Ascending aorta (tissue), 2 donors: ENCODE measurements at places on chromosomes 2 and 18. TPM values are rescaled to one million over a fixed set of nuclear protein-coding genes. Genes with fewer than 3 reads are reported as not detected.

DNA sequence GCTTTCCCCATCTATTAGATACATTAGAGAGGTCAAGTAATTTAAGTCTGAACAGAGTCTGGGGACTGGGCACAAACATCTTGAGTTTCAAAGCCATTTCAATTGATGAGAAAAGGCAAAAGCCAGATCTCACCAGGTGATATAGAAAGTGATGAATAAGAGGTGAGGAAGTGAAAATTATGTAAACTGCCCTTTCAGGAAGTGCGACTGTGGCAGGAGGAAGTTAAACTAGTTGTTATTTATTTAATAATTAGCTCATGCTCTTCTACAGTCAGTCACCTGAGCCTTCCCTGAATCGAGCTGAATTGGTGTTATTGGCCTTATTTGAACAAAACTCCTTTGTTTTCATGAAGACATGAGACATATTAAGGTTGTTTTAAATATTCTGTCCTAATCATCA lies 115.1 kb downstream of the CDH20 start:
- H3K36me3 ChIP-seq, result no peaks in the 10 kb centered on the region
- H3K27me3 ChIP-seq, result no peaks in the 10 kb centered on the region
- H3K27ac ChIP-seq, result no peak overlapping the region
- DNase-seq, result no peak

GRCh38 chr2:240799033-240799820 lies 20.8 kb downstream of the KIF1A start:
- H3K27me3 ChIP-seq, result no peaks in the 10 kb centered on the region
- no peaks in the 10 kb centered on the region for H3K36me3 ChIP-seq
- H3K4me1 ChIP-seq, result no peaks in the 10 kb centered on the region

- H3K4me1 ChIP-seq, result peaks cover 9% of the 10 kb centered on the region
- peaks cover 12% of the 10 kb centered on the region for H3K36me3 ChIP-seq
- H3K4me3 ChIP-seq, result no peak overlapping the region
Measured at GRCh38 chr2:53751728-53752127, 15.9 kb upstream of the CHAC2 start.

The REG3G gene
- total RNA-seq, result not detected

DNA sequence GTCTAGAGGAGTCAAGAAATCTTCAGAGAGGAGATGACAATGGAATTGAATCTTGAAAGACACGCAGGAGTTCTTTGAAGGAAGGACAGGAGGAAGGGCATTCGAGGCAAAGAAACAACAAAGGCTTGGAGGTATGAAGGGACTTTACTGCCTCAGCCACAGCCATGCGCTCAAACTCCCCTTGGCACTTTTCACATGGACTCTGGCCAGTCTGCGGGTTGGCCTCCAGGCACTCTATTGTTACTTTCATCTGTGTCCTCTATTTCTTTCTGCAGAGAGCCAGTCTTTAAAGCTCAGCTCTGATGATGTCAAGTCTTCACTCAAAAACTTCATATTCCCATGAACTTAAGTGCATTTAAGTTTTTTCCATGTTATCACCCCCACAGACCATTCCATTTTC lies 95.4 kb downstream of the ZAP70 start:
- no peaks in the 10 kb centered on the region for H3K27me3 ChIP-seq
- peaks cover 10% of the 10 kb centered on the region for H3K36me3 ChIP-seq
- H3K4me1 ChIP-seq, result no peaks in the 10 kb centered on the region
- no peak for DNase-seq

DNA sequence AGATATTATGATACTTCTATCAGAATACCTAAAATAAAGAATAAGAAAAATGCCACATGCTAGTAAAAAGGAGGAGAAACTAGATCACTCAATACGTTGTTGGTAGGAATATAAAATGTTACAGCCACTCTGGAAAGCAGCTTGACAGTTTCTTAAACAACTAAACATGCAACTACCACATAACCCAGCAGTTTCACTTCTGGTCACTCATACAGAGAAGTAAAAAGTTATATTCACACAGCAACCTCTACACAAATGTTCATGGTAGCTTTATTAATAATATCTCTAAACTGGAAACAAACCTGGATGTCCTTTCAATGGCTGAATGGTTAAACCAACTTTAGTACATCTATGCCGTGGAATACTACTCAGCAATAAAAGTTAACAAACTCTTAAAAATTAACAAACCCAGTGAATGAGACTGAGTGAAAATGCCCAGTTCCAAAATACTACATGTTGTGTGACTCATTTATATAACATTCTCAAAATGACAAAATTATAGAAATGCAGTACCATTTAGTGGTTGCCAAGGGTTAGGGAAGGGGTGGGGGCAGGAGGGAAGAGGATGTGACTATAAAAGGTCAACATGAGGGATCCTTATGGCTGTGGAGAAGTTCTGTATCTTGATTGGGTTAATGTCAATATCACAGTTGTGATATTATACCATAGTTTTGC lies 124.1 kb downstream of the MMADHC start:
- H3K36me3 ChIP-seq, result no peaks in the 10 kb centered on the region
- no peak for DNase-seq
- no peak overlapping the region for H3K4me3 ChIP-seq
- H3K4me1 ChIP-seq, result no peaks in the 10 kb centered on the region

- H3K27me3 ChIP-seq, result no peaks in the 10 kb centered on the region
- DNase-seq, result no peak
- H3K4me3 ChIP-seq, result no peak overlapping the region
- H3K36me3 ChIP-seq, result no peaks in the 10 kb centered on the region
- no peaks in the 10 kb centered on the region for H3K4me1 ChIP-seq
Measured at GRCh38 chr18:52816121-52816520, 476.1 kb downstream of the DCC start.

GRCh38 chr2:96647681-96648080 lies 5.1 kb downstream of the FER1L5 start:
- no peaks in the 10 kb centered on the region for H3K4me1 ChIP-seq
- H3K27me3 ChIP-seq, result no peaks in the 10 kb centered on the region
- H3K4me3 ChIP-seq, result no peak overlapping the region
- H3K36me3 ChIP-seq, result no peaks in the 10 kb centered on the region

- no peak overlapping the region for H3K4me3 ChIP-seq
- H3K27me3 ChIP-seq, result no peaks in the 10 kb centered on the region
- H3K4me1 ChIP-seq, result no peaks in the 10 kb centered on the region
- no peak overlapping the region for H3K27ac ChIP-seq
Measured at GRCh38 chr2:196802401-196802800, 2.9 kb upstream of the GTF3C3 start.

- H3K27ac ChIP-seq, result no peak overlapping the region
- H3K4me3 ChIP-seq, result no peak overlapping the region
- H3K27me3 ChIP-seq, result no peaks in the 10 kb centered on the region
- DNase-seq, result no peak
- no peaks in the 10 kb centered on the region for H3K4me1 ChIP-seq
- no peaks in the 10 kb centered on the region for H3K36me3 ChIP-seq
Measured at GRCh38 chr2:240326246-240326645, 109.2 kb upstream of the GPC1 start.

DNA sequence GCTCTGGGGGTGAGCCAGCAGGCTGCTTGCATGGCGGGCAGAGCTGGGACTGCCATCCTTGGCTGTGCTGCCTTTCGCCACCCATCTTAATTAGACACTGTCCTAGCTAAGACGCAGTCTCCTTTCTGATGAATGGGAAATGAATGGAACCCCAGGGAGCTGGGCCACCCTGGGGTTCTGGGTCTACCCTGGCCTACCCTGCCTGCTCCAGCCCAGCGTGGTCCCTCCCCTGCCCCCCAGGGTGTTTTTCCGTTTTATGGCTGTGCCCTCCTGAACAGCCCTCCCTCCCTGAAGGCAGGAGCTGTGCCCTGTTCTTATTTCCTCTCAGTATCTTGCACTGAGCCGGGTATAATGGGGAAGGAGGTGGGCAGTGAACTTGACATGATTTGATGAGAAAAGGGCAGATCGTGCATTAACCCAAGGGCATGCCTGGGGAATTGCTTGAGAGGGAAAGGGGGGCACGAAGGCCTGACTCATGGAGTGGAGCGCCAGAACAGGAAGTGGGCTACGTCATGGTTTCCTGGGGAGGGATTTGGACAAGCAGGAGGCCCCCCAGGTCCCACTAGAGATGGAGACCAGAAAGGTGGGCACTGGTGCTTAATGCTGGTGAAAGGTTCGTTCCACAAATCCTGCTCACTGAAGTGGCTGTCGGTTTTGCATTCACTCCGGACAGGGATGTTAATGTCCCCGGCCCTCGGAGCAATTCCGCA lies 165.0 kb downstream of the KLHL29 start:
- H3K27me3 ChIP-seq, result no peaks in the 10 kb centered on the region
- H3K27ac ChIP-seq, result no peak overlapping the region
- DNase-seq, result no peak

The EMX1 gene
- not detected for total RNA-seq

DNA sequence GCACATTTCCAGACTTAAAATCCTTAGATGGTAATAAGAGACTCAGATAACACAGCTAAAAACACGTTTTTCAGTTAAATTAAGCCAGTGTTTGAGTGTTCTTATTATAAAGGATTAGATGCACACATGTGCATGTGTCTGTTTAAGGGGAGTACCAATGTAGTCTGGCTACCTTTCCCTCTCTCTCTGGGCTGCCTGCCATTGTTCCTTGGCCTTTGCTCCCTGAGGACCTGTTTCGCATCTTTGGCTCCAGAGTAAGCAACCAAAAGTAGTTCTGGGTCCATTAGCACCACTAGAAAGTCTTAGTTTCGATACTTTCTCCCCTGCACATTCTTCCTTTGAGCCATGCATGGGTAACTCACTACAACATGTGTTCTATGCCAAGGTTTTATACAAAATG lies 228.3 kb downstream of the TPGS2 start:
- H3K36me3 ChIP-seq, result no peaks in the 10 kb centered on the region
- DNase-seq, result no peak
- H3K4me3 ChIP-seq, result no peak overlapping the region
- H3K27me3 ChIP-seq, result no peaks in the 10 kb centered on the region

The INO80D gene
- 10.1 TPM for total RNA-seq

DNA sequence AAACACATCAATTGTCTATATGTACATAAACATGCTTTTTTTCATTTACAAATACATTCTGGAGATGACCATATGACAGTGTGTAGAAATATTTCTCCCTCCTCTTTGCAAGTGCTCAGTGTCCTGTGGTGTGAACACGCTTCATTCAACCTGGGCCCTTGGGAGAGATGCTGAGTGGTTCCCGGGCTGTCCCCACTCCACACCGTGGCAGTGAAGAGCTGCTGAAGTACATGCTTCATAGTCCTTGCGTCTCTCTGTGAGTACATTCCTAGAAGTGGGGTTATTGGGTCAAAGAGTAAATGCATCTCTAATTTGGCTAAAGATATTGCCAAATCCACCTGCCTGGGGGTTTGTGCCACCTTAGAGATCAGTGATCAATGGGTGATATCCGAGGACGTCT lies 6.5 kb upstream of the GPR35 start:
- no peak overlapping the region for H3K4me3 ChIP-seq
- no peak overlapping the region for H3K27ac ChIP-seq
- H3K27me3 ChIP-seq, result no peaks in the 10 kb centered on the region
- no peak for DNase-seq

The PRSS56 gene
- total RNA-seq, result not detected

DNA sequence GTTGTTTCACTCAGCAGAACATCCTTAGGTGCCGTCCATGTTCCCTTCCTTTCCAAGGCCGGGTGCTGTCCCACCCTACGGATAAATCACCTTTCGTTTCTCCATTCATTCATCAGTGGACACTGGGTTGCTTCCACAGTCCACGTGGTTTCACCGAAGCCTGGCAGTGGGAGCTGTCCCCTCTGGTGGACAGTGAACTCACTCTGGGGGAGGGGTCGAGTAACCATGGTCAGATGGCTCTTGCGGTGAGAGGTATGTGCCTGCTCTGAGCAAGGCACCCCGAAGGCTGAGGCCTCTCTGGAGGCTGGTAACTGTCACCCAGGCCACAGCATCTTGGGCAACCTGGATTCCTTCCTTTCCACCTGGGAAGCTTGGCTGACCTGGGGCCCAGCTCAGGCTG lies 61.5 kb upstream of the TWIST2 start:
- no peaks in the 10 kb centered on the region for H3K27me3 ChIP-seq
- H3K4me1 ChIP-seq, result no peaks in the 10 kb centered on the region
- H3K36me3 ChIP-seq, result no peaks in the 10 kb centered on the region
- no peak overlapping the region for H3K27ac ChIP-seq
- H3K4me3 ChIP-seq, result no peak overlapping the region
- DNase-seq, result no peak

GRCh38 chr2:36607947-36608346 lies 10.0 kb upstream of the FEZ2 start:
- no peak overlapping the region for H3K27ac ChIP-seq
- no peaks in the 10 kb centered on the region for H3K36me3 ChIP-seq

DNA sequence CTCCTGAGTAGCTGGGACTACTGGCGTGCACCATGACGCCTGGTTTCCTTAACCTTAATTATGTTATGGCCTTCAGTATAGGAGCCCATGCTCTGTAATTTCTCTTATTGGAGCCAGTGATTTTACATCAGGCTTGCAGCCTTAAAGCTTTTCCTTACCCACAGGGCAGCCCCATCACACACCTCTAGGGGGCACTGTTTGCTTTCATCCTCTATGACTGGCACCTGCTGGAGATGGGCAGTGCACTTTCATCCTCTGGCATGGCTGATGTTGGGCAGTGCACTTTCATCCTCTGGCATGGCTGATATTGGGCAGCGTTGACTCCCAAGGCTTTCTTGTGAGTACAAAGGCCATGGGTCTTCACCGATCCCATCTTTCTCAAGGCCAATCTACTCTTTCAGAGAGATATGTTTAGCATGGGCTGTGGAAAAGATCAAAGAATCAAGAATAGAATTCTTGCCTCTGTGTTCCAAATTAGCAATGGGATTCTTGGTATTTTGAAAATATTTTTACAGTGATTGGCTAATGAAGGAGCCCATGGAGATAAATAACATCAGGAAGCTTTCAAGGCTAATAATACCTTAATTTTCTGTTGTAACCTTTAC lies 80.7 kb upstream of the MEX3C start:
- H3K4me3 ChIP-seq, result no peak overlapping the region
- DNase-seq, result no peak
- H3K36me3 ChIP-seq, result no peaks in the 10 kb centered on the region
- no peaks in the 10 kb centered on the region for H3K4me1 ChIP-seq
